ENCODE measurements at places on chromosomes 13 and 19.
A peak's percentile ranks its signal among the peaks of the same experiment; 100 is the strongest.

- DNase-seq: no peak
Observed at GRCh38 chr19:46056536-46056935, 15.7 kb upstream of the IGFL4 start.

DNA sequence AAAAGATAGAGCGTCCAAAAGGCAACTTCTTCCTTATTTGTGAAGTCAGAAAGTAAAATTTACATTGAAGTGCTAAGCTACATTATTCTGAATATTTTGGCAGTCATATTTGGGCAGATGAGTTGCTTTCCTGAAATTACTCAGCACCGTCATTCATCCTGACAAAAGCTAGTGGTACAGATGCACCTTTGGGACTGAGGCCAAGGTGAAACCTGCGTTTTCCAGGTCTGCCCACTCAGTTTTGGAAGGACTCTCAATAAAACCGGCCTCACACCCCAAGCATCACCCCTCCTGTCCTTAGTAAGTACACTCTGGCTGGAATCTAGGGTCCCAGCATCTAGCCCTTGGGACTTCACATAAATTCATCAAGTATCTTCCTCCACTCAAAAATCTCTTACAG, 187.5 kb downstream of the TM9SF2 start:
- DNase-seq: no peak

- DNase-seq: no peak
Observed at GRCh38 chr13:44013758-44014291, 134.1 kb downstream of the LACC1 start.

GRCh38 chr19:23283925-23284324, 33.7 kb upstream of the ZNF724 start:
- peak; percentile 30 for DNase-seq

DNA sequence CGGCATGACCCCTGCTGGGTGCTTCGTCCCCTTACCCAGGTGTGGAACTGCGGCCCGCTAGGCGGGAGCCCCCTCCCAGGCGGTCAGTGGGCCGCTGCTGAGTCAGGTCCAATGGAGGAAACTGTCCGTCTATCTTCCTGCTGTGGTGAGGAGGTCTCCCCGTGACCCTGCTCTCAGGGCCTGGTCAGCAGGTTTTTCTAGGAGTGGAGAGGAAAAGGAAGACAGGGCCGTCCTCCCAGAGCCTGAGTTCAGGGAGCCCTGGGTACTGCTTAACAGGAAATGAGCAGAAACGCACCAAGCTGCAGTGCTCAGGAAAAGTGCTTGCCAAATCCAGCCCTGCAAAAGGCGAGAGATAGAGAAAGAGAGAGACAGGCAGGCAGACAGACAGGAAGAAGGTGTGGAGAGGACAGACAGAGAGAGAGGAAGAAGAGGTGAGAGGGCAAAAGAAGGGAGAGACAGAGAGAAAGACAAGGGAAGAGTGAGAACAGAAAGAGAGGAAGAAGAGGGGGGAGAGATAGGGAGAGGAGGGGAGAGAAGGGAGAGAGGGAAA, 10.3 kb downstream of the SH3GL1 start:
- peak; percentile 39 for DNase-seq

GRCh38 chr19:31214997-31215396, 134.2 kb downstream of the TSHZ3 start:
- no peak for DNase-seq

GRCh38 chr13:78036841-78037240, 118.2 kb upstream of the EDNRB start:
- DNase-seq: no peak

DNA sequence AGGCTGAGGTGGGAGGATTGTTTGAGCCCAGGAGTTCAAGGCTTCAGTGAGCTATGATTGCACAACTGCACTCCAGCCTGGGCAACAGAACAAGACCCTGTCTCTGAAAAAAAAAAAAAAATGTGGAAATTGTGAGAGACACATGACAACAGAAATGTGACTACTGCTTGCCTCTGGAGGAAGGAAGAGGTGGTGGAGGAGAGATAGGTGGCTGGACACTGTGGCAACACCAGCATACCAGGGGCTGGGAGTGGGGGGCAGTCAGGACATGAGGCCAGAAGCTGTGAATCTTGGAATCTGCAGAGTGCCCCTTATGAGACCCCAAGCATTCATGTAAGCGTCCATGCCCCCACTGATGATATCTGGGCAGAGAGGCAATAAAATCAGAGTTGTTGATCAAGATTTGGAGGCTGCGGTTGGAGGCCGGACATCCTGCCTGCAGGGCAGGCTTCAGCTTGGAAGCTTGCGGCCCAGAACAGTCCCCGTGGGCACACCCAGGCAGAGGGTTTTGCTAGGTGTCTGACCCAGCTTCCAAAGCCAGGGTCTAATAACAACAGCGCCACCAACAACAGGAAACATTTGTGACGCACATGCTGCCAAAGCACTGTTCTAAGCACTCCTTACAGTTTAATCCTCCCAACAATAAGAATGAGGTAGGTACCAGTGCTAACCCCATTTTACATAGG, 16.9 kb downstream of the FAM187B start:
- DNase-seq: no peak

GRCh38 chr13:113930671-113931637, 42.9 kb downstream of the C13orf46 start:
- no peak for DNase-seq

DNA sequence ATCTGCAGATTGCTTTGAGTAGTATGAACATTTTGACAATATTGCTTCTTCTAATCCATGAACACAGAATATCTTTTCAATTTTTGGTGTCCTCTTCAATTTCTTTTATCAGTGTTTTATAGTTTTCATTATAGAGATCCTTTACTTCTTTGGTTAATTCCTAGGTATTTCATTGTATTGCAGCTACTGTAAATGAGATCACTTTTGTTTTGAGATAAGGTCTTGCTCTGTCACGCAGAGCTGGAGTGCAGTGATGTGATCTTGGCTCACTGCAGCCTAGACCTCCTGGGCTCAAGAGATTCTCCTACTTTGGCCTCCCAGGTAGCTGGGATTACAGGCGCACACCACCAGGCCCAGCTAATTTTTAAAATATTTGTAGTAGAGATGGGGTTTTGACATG, 9.8 kb downstream of the CYP2A7 start:
- no peak for DNase-seq

GRCh38 chr13:74004109-74004508, 130.1 kb downstream of the KLF12 start:
- DNase-seq: no peak

- peak; percentile 80 for DNase-seq
Observed at GRCh38 chr19:40529093-40529954, 47.3 kb upstream of the SHKBP1 start.

DNA sequence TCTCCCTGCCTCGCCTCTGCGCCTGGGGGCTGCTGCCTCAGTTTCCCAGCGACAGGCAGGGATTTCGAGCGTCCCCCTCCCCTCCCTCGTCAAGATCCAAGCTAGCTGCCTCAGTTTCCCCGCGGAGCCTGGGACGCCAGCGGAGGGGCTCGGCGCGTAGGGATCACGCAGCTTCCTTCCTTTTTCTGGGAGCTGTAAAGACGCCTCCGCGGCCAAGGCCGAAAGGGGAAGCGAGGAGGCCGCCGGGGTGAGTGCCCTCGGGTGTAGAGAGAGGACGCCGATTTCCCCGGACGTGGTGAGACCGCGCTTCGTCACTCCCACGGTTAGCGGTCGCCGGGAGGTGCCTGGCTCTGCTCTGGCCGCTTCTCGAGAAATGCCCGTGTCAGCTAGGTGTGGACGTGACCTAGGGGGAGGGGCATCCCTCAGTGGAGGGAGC, 722 bp upstream of the ICAM1 start:
- peak; percentile 98 for DNase-seq

DNA sequence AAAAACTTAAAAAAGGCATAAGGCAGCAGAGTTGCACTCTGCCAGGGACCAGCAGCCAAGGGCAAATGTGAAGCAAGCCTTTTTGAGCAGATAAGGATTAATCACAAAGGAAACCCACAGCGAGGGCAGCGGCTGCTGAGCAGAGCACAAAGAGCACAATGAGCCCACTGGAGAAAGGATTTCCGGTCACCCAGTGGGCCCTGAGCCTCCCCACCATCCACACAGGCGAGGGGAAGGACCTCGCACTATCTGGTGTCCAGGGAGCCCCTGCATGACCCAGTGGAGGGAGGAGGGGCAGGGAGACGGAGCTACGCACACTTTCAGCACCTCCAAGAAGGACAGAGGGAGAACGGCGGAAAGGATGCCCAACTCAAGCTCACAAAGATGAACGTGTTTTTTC, 40.0 kb downstream of the COL4A1 start:
- no peak for DNase-seq

Data from suppressor macrophage treated with lipopolysaccharide for 4 hours (primary cell).